CD8-positive, alpha-beta memory T cell (primary cell): ENCODE measurements at places on chromosomes 1 and 21.

DNA sequence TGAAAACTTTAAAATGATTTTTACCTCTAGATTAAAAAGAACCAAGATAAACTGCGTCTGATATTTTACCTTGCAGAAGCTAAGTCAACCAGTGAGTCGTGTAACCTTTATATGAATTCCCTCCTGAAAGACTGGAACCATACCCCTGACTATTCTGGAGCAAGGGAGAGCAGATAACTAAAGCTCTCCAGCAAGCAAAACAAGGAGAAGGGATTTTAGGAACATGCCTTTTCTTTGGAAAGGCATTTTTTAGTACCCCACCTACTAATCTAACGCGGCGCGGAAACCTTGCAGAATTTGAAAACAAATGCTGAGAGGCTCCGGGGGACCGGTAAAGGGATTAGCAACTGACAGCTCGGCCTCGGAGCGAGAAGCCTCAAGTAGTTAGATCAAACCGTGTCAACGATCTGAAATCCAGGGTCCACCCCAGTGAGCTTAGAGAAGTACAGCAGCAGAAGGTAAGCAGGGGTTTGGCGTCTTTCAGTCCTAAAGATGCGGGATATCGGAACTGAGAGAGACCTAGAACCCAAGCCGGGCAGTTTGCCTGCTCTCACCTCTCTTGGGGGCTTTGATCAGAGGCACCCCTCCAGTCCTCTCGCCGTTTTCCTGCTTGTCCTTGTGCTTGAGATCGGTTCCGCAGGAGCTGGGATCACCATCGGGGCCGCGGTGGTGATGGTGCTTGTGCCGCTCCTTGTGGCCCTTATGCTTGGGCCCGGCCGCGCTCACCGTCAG is 954 bp downstream of the RSBN1 start:
- H3K27ac ChIP-seq = peak overlapping the region; percentile 89
- DNase-seq = no peak
- H3K4me1 ChIP-seq = peaks cover 42% of the 10 kb centered on the region
- H3K4me3 ChIP-seq = peak overlapping the region; percentile 72
- no peaks in the 10 kb centered on the region for H3K36me3 ChIP-seq
- H3K27me3 ChIP-seq = no peaks in the 10 kb centered on the region

DNA sequence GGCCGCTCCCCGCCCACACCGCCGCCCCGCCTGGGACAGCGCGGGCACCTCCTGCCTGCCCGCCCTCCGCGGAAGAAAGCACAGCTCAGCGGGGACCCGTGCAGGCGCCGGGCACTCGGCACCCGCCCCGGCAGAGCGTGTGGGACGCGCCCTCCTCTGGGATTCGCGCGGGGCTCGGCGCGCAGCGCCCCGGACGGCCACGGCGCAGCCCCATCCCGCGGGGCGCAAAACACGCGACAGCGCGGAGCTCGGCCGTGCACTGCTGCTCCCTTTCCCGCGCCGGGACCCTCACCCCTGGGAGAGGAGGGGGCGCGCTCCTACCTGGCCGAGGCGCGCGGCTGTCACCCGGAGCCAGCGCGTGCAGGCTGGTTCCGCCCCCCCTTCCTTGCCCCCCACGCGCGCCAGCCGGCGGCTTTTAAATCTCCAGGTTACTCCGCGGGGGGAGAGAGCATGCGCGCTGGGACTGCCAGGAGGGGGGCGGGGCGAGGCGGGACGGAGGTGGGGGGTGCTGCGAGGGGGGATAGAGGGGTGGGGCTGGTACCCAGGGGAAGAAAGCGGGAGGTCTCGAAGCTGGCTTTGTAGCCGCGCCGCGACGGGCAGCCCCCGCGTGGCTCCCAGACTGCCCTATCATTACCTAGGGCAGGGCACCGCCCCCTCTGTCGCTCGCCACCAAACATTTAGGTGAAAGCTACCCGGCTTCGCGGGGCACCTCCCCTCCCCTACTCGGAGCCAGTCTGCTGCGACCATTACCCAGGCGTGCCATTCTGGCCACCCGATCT is at the start of gene SLC45A3:
TSS of gene SLC45A3 (minus strand) at position 437 of the 779 bp plus-strand sequence. CDS start 15,853 bp downstream, outside the sequence.
- H3K4me1 ChIP-seq = peaks cover 9% of the 10 kb centered on the region
- peak within 1 kb of the TSS; percentile 72 for H3K27ac ChIP-seq
- H3K36me3 ChIP-seq = no peaks in the 10 kb centered on the region
- no peak for DNase-seq
- no peaks in the 10 kb centered on the region for H3K27me3 ChIP-seq

GRCh38 chr1:201552941-201553351 is 14.0 kb downstream of the NAV1 start:
- no peak overlapping the region for H3K27ac ChIP-seq
- no peaks in the 10 kb centered on the region for H3K36me3 ChIP-seq
- no peak for DNase-seq
- no peak overlapping the region for H3K4me3 ChIP-seq

DNA sequence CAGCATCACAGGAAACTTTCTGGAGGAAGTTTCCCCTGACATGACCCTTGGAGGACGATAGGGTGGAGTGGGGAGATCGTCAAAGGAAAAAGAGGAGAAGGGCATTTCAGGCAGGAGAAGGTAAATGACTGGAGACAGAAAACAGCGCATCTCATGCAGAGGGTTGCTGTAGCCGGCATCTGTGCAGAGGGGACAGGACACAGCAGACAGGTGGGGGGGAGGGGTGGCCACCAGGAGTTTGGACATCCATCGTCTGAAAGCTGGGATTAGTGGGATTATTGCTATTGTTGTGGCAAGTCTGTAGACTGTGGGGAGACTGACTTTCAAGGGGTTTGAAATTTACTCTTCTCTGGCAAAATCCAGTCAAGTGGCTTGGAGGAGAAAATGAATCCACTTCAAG is 463.9 kb downstream of the OMA1 start:
- H3K27ac ChIP-seq = no peak overlapping the region
- H3K4me3 ChIP-seq = no peak overlapping the region
- no peaks in the 10 kb centered on the region for H3K27me3 ChIP-seq
- H3K4me1 ChIP-seq = no peaks in the 10 kb centered on the region

DNA sequence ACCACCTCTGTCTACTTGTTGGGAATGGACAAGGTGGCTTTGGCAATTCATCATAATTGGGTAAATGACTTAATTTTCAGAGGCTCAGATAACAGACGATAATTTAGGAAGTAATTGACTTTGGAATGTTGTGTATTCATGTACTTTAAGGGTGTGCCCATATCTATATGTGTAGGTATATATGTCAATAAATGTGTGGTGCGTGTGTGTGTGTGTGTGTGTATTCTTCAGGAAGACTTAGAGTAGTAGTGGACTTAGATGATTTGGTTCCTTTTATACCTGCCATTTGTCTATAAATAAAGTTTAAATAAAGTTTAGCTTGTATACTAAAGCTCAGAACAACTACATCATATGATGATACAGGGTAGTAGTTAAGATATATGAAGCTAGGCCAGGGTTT is 20.0 kb upstream of the JUN start:
- H3K4me1 ChIP-seq = no peaks in the 10 kb centered on the region
- H3K36me3 ChIP-seq = no peaks in the 10 kb centered on the region
- no peak for DNase-seq
- no peak overlapping the region for H3K27ac ChIP-seq
- H3K27me3 ChIP-seq = no peaks in the 10 kb centered on the region
- H3K4me3 ChIP-seq = no peak overlapping the region

DNA sequence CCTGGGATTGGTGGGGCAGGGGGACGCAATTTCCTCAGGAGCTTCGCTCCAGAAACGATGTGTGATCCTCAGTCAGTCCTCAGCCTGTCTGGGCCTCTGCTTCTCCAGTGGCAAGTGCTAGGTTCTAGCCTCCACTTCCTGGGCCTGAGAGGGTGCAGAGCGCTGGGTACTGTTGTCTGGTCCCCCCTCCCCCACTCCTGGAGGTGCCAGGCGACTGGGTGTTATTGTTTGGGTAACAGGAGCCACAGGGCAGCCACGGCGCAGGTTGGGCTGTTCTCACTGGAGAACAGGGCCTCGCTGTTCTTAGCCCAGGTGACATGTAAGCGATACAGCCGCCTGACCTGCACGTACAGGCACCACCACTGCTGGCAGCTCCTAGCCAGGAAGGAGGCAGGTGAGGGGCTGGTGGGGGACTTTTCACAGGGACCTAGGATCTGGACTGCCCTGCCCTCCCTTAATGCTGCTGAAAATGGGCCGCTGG is 2.1 kb downstream of the RPS6KA1 start:
- DNase-seq = no peak
- no peak overlapping the region for H3K4me3 ChIP-seq

DNA sequence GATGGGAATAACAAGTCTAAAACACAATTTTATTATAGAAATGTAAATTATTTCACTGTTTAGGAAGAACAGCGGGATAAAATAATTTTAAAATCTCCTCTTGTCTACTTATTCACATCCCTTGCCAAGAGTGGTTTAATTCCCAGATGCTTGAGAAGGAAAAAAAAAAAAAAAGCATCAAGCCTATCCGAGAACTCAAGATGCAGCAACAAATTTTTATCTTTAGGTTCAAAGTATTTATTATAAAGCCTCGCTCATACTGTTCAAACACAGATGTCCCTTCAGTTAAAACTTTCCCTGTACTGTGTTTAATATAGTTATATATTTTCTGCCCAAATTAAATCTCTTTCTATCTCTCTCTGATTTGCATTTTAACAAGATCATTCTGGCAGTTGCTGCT is 1615.8 kb downstream of the PLA2G4A start:
- DNase-seq = no peak
- H3K4me3 ChIP-seq = no peak overlapping the region
- H3K4me1 ChIP-seq = no peaks in the 10 kb centered on the region
- no peaks in the 10 kb centered on the region for H3K36me3 ChIP-seq

- H3K27ac ChIP-seq = no peak overlapping the region
- H3K4me1 ChIP-seq = no peaks in the 10 kb centered on the region
- no peaks in the 10 kb centered on the region for H3K27me3 ChIP-seq
- no peak for DNase-seq
Measured at GRCh38 chr1:221149111-221149510, 269.9 kb downstream of the HLX start.

GRCh38 chr1:116417678-116418077 is 44.6 kb downstream of the ATP1A1 start:
- no peak for DNase-seq
- peak overlapping the region; percentile 98 for H3K4me3 ChIP-seq
- no peaks in the 10 kb centered on the region for H3K27me3 ChIP-seq
- H3K4me1 ChIP-seq = peaks cover 25% of the 10 kb centered on the region
- no peaks in the 10 kb centered on the region for H3K36me3 ChIP-seq

- DNase-seq = peak; percentile 19
- no peak overlapping the region for H3K27ac ChIP-seq
- H3K4me1 ChIP-seq = peaks cover 50% of the 10 kb centered on the region
- no peaks in the 10 kb centered on the region for H3K36me3 ChIP-seq
Measured at GRCh38 chr1:169601096-169601881, 15.0 kb upstream of the F5 start.

- DNase-seq = no peak
- H3K27me3 ChIP-seq = peaks cover 5% of the 10 kb centered on the region
- no peaks in the 10 kb centered on the region for H3K4me1 ChIP-seq
- H3K36me3 ChIP-seq = no peaks in the 10 kb centered on the region
- H3K27ac ChIP-seq = no peak overlapping the region
- no peak overlapping the region for H3K4me3 ChIP-seq
Measured at GRCh38 chr1:17139637-17140036, 20.4 kb upstream of the PADI2 start.

GRCh38 chr1:237902960-237903743 is 12.4 kb upstream of the ZP4 start:
- no peak for DNase-seq
- H3K4me3 ChIP-seq = no peak overlapping the region
- no peak overlapping the region for H3K27ac ChIP-seq
- H3K27me3 ChIP-seq = no peaks in the 10 kb centered on the region

DNA sequence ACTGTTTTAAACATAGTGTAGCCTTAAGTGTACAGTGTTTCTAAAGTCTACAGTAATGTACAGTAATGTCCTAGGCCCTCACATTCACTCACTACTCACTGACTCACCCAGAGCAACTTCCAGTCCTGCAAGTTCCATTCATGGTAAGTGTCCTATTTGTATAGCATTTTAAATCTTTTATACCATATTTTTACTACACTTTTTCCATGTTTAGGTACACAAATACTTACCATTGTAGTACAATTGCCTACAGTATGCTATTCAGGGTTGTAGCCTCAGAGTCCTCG is 3.6 kb upstream of the S100A10 start:
- H3K4me1 ChIP-seq = peaks cover 13% of the 10 kb centered on the region
- no peak overlapping the region for H3K27ac ChIP-seq
- DNase-seq = no peak
- no peaks in the 10 kb centered on the region for H3K36me3 ChIP-seq
- no peaks in the 10 kb centered on the region for H3K27me3 ChIP-seq

DNA sequence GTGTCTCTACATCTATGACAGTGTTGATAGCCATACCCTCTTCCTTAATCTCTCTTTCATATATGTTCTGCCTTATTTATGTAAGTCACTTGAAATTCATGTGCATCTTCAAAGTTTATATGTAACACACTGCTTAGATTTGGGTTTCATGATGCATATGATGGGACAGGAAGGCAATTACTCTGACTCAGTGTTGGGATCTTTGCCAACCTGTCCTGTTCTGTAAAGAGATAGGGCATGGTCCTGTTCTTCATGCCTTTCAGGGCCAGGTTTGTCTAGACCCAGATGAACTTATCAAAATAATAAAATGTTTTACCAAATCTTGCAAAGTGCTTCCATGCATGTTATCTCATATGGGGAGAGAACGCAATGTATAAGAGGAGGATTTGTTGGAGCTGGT is 69.5 kb downstream of the TMPRSS15 start:
- H3K27me3 ChIP-seq = no peaks in the 10 kb centered on the region
- no peak overlapping the region for H3K27ac ChIP-seq
- no peaks in the 10 kb centered on the region for H3K4me1 ChIP-seq
- no peak overlapping the region for H3K4me3 ChIP-seq

- H3K4me1 ChIP-seq = no peaks in the 10 kb centered on the region
- no peak for DNase-seq
- no peaks in the 10 kb centered on the region for H3K36me3 ChIP-seq
- H3K4me3 ChIP-seq = no peak overlapping the region
Measured at GRCh38 chr1:21541835-21542234, 32.6 kb downstream of the ALPL start.

GRCh38 chr1:227869851-227870305 is 54.4 kb downstream of the PRSS38 start:
- peaks cover 35% of the 10 kb centered on the region for H3K4me1 ChIP-seq
- H3K27ac ChIP-seq = no peak overlapping the region
- no peak for DNase-seq
- no peak overlapping the region for H3K4me3 ChIP-seq
- H3K27me3 ChIP-seq = no peaks in the 10 kb centered on the region

DNA sequence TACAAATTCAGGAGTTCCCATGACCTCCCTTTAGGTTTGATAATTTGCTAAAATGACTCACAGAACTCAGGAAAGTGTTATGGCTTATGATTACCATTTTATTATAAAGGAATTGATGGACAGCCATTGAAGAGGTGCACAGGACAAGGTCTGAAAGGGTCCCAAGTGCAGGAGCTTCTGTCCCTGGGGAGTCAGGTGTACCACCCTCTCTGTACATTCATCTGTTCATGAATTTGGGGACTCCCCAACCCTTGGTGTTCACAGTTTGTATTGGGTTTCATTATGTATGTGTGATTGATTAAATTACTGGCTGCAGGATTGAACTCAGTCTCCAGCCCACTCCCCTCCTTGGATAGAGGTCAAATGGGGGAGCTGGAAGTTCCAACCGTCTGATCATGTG is 10.8 kb upstream of the IL10RB start:
- no peaks in the 10 kb centered on the region for H3K27me3 ChIP-seq
- H3K36me3 ChIP-seq = peaks cover 62% of the 10 kb centered on the region
- no peak for DNase-seq
- peaks cover 10% of the 10 kb centered on the region for H3K4me1 ChIP-seq
- no peak overlapping the region for H3K4me3 ChIP-seq
- H3K27ac ChIP-seq = no peak overlapping the region

- DNase-seq = no peak
- no peaks in the 10 kb centered on the region for H3K27me3 ChIP-seq
- no peak overlapping the region for H3K27ac ChIP-seq
- H3K4me3 ChIP-seq = no peak overlapping the region
Measured at GRCh38 chr1:195733826-195734225, 874.4 kb downstream of the KCNT2 start.
